CD4-positive, alpha-beta T cell treated with Interleukin-15 for 1 hour (primary cell): ENCODE measurements at places on chromosomes 2 and 18.
A peak's percentile ranks its signal among the peaks of the same experiment; 100 is the strongest.

DNA sequence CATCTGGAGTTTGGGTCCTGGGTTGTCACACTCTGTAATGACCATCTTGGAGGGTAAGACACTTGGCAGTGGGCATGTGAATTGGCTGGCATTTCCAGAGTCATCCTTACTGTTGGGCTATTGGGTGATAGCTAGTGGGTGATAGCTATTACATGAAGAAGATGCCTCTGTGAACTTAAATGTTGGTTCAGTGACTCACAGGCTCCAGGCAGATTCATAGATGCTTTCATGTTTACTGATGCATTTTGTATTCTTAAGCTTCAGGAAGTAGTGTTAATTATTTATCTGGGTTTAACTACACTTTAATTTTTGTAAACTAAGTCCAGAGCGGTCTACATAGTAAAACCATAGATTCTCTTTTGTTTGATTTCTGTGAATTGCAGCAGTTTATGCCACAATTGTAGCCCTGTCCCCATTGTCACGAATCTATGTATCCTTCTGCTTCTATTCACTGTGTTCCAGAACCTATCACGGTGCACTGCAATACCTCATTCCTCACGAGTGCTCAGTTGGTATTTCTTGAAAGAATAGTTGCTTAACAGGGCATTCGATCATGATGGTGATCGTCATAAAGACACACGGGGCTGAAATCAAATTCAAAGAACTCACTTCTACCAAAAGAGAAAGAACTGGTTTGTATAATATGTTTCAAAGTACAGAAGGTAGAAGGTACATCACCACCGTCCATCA lies 79.7 kb downstream of the GBX2 start:
- DNase-seq = no peak

- no peak for DNase-seq
Observed at GRCh38 chr2:241570961-241571581, 12.5 kb downstream of the BOK start.

DNA sequence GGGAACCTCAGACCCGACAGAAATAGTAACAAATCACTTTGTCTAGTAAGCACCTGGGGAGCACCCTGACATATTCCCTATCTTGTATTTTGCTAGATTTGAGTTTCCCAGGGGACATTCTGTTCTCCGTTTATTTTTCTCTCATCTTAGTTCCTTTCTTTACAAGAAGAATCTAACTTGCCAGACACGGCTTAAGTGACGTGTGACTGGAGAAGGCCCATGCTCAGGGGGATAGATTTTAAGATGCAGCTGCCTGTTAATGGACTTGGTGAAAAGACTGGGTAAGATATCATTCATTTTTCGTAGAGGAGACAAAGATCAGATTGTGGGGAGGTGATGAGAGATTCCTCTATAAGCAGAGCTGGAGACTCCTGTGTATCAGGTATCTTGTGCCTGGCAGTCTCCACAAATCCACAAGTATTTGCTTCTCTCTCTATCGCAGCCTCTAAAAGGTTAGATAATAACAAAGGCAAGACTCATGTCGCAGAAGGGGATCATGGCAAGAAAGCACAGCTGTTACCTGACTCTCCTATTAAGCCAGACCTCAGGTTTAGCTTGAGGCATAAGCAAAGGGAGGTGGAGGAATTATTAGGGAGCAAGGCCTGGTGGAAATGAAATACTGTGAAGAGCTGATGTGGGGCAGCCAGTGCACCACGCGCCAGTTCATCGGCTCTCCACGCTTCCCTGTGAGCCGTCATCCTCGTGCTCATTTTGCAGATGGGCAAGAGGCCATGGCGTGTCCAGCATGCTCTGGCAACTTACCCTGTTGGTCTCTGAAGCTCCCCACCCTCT lies 347.2 kb upstream of the TNP1 start:
- no peak for DNase-seq

- DNase-seq = no peak
Observed at GRCh38 chr2:62054916-62055450, 140.9 kb upstream of the B3GNT2 start.

DNA sequence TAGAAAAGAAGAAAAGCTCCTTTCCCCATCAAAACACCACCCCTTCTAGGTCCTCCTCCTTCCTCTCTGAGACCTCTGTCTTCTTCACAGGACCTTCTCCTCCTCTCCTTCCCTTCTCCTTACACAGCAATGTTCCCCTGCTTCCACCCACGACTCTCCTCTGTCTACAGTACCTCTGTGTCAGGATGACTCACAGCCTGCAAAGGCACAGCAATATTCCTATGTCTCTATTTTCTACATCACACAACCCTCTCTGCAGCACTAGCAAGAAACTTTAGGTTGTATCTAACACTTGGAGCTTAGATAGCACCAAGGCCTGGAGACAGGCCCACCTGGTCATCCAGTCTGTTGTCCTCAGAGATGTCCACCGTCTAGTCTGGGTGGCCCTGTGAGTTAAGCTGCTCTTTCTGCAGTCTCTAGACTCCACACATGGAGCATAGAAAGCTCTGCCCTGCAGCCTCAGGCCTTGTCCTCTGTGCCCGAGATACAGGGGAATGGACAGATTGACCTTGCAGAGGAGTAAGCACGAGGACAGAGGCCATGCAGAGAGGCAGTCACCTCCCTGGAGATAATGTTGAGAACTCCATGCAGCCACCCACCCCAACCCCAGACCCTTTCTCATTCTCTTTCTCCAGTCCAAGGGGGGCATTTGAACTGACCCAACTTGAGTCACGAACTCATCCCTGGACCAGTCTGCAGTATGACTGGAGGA lies 212.0 kb downstream of the TNS1 start:
- no peak for DNase-seq

DNA sequence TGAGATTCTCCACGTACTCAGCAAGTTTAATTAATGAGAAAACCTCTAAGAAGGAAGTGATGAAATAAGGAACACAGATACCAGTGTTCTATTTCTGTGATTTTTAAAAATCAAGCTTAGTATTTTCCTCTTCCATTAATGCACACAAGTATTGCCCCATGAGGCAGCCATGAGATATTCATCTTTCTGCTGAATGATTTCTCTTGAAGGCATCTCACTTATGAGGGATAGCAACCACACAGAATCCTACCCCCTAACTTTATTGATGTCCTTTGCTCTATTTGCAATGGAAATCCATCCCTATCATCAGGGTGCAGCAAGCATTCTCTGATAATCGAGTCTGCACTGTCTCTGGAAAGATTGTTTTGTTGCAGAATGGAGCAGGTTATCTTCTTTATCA lies 244.1 kb upstream of the NRP2 start:
- no peak for DNase-seq

- DNase-seq = peak; percentile 14
Observed at GRCh38 chr2:240643093-240643810, 18.0 kb downstream of the GPR35 start.

GRCh38 chr2:63661076-63661475 lies 72.3 kb downstream of the MDH1 start:
- DNase-seq = no peak

GRCh38 chr2:129276978-129277584 lies 702.4 kb upstream of the RAB6C start:
- no peak for DNase-seq

- no peak for DNase-seq
Observed at GRCh38 chr2:232636788-232637420, 3.5 kb downstream of the EFHD1 start.

DNA sequence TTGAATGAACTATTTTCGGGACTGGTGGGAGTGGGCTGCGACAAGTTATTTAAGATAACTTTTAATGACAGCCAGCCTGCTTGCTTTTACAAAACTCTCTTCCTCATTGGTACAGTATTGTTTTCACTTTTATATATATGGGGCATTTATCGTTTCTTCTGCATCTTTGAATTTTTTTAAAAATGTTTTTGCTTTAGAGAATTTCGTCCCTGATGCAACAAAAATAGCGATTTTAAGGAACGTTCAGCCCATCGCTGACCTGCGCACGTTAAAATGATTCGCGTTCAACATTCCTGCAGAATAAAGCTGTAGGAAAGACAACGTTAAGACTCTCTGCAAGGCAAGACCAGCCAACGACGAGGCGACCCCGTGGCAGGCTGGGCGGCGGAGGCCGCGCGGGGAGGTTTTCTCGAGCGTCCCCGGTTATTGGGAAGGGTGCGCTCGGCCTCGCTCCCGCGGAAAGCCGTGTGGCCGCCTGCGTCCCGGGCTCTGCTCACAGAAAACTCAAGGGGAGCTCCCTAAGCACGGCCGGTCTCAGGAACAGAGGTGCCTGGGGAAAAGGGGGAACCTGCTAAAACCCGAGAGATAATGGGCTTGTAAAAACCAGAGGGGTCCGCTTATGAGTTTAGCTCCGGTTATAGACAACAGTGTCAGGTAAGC lies 3.0 kb downstream of the PAX8 start:
- DNase-seq = no peak

- DNase-seq = no peak
Observed at GRCh38 chr2:120666433-120666832, 69.2 kb upstream of the GLI2 start.
